Pons (tissue), 1 donor: ENCODE measurements at places on chromosomes 12 and 14.

GRCh38 chr14:22370084-22370847, 218.8 kb downstream of the DAD1 start:
- DNase-seq, result peak; percentile 29

DNA sequence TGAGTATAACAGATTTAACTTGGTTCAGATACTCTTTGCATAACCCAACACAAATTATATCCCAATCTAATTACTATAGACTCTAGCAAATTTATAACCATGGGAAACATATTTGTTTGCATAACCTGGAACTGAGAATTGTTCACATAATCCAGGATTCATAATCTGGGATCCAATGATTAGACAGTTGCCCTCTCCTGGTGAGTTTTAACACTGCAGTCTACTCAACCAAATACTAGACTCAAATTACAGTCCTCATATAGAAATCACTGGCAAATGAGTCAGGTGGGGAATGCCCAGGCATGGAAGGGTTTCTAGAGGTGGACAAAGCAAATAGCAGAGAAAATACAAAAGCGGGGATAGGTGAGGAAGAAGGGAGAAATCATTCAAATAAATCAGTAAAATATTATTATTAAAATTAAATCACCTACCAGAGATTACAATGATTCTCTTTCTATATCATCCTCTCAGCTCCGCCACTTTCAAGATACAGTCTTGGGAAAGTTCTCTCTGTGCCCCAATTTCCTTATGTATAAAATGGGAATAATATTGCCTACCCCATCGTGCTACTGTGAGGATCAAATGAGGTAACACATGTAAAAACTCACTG, 9.4 kb downstream of the GCH1 start:
- peak; percentile 53 for DNase-seq

GRCh38 chr12:130975116-130975515, 21.4 kb downstream of the ADGRD1 start:
- no peak for DNase-seq

DNA sequence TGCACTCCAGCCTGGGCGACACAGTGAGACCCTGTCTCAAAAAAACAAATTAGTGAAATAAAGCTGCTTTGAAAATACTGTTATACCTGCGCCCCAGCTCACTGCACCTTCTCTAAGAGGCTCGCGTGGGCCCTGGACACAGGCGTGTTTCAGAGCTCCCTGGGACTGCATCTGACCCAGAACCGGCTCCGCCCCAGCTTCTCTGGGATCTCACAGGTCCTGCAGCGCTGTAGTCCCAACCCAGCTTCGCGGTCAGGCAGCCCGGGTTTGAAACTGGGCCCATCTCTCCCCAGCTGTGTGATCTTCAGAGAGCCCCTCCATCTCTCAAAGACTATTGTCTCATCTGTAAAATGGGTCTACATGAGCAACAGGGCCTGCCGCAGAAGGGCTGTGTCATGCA, 7.5 kb downstream of the RIMBP2 start:
- DNase-seq, result no peak

DNA sequence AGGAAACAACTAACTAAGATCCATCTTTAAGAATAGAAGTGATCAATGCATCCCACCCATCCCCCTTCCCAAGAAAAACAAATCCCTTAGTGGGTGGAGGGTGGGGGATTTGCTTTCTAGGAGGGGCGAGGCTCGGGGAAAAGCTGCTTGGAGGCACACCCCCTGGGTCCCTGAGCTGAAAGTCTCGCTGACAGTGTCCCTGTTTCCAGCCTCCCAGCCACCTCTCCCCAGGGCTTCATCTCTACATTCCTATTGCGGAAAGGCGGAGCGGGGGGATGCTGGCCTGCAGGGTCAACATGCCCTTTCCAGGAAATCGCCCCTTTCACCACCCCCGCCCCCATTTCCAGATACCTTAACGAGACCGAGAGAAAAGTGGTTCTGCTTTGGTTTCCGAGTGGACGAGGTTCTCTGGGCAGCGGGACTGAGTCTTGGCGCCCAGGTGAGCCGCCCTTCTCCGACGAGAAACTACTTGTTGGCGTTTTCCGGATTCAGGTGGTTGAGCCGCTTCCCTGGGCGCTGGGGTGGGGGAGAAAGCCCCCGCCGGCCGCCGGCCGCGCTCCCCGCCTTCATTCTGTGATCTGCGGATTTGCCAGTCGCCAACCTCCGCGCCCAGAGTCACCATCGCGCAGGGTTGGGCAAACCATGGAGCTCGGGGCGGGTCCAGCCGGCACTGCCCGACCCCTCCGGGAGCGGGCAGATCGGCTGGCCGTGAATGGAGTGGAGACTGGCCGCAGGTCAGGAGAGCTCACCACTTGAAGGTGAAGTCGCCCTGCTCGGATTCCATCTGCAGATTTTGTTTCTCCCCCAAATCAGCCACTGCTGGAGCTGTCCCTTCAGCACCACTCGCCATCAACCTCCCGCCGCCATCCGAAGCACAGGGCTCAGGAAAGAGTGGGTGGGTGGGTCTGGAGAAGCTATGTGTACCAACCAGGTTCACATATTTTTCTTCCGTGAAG, 505 bp downstream of the KCNC2 start:
- DNase-seq, result no peak

GRCh38 chr14:96104469-96105057, 65.4 kb downstream of the C14orf132 start:
- DNase-seq, result no peak

GRCh38 chr12:7197841-7198240, 8.4 kb downstream of the PEX5 start:
- DNase-seq, result no peak

DNA sequence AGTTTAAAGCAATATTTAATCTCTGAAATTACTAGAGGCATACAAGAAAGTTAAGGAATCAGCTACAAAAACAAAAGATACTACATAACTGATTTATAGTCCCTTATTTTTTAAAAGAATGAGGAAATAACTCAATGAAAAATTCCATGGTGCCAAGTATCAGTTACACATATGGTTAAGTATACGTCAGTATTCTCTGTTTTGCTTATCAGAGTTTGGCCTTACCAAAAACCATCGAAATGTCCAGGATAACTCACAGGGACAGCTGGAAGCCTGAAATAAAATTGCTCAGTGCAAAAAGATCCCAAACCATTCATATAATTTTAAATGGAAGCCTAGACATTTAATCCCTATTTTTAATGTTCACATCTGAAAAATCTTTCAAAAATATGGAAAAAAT, 3.6 kb downstream of the CFL2 start:
- DNase-seq, result peak; percentile 30

GRCh38 chr14:73567951-73568885, 795 bp upstream of the ACOT2 start:
- no peak for DNase-seq

- DNase-seq, result no peak
Measured at GRCh38 chr12:26647088-26647487, 185.9 kb downstream of the ITPR2 start.

DNA sequence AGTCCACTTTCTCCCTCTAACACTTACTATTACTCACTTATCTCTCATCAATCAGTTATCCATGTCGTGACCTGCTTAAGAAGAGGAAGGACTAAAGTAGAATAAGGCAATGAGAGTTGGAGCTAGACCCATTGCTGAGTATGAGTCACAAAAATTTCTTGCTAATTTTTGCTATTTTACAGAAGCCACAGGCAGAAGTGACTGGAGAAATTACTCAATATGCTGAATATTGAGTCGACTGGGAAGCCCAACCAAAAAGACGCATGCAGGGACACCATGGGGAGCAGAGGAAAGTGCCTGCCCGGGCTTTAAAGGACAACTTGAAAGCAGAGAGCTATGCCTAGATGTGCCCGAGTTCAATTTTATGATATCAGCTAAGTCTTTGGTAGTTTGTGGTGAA, 115.4 kb upstream of the FOXG1 start:
- DNase-seq, result no peak

GRCh38 chr14:90512329-90512991, 115.6 kb downstream of the CALM1 start:
- peak; percentile 39 for DNase-seq

- DNase-seq, result no peak
Measured at GRCh38 chr12:16972923-16973770, 367.2 kb upstream of the LMO3 start.
